ENCODE measurements at places on chromosomes 7 and 10.
A peak's percentile ranks its signal among the peaks of the same experiment; 100 is the strongest.

DNA sequence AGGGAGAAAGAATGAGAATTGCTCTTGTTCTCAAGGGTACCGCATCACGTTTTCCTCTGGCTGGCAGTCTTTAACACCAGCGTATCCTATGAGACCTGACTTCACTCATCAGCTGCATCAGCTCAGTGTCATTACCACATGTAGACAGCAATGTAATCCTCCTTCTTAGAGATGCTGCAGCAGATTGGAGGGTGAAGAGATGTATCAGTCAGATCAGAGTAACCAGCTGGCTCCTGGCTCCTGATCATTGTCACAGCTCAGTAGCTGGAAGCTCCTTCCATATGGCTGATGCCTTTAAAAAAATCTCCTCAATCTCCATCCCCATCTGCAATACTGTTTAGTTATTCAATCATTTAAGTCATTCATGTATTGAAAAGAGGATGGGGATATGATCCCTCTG lies 39.7 kb upstream of the EPHB6 start:
- DNase-seq: peak; percentile 54

GRCh38 chr10:22251751-22252223 lies 34.0 kb upstream of the EBLN1 start:
- peak; percentile 73 for DNase-seq

DNA sequence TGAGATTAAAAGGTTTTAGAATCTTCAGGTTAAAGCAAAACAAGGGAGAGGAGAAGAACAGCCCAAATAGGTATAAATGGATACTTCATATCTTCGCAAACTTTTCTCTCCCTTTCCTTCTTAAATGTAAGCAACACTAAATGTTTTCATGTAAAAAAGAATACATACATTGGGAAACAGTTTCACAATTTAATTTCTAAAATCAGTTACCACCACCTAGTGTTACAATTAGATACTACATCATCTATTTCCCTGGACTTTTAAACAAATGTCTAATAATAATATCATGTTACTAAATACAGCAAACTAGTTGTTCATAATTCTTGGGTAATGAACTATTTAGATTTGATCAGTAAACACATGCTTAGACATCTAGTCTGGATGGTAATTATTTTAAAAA lies 35.8 kb downstream of the MINDY3 start:
- no peak for DNase-seq

DNA sequence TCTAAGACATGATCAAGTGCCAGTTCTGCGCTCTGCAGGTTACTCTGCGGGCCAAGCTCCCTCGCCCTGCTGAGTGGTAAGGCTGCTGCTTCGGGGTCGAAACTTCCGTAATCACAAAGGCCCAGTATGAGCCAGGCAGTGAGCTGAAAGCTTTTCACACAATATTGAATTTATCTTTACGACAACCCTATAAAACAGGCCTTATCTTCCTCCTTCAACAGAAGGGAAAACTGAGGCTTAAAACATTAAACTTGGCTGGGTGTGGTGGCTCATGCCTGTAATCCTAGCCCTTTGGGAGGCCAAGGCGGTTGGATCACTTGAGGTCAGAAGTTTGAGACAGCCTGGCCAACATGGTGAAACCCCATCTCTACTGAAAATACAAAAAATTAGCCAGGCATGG lies 83.3 kb downstream of the FAM107B start:
- no peak for DNase-seq

DNA sequence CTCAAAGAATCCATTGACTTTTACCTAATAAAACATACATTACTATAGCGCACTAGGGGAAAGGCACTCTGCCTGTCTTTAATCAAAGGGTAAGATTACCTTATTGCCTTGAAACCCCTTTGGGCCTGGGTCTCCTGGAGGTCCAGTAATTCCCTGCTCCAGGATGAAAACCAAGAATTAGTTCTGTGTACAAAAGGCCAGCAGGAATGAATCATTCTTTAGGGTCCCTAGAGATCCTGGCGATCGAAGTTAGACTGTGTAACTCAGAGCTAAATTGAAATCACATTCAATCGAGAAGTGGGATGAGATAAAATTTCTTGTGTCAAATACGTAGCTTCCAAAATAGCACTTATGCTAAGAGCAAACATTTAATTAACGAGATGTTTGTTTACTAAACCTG lies 29.8 kb downstream of the COL28A1 start:
- no peak for DNase-seq

DNA sequence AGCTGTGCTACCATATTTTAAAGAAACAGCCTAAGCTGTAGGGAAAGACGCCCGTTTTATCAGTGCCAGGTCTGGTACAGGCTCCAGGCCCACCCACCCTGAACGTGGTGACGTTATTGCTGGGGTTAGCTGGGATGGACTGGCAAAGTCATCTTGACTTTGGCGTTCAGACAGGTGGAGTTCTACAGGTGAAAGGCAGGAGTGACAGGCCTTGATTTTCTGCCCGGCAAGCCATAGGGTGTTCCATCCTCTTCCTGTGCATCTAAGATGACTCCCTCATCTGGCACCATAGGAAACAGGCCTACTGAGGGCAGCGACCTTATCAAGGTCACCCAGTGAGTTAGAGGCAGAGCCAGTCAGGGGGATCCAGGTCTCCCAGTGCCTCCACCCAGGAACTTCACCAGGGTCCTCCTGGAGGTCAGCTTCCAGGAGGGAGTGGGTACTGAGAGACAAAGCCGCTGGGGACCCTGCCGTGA lies 41.6 kb downstream of the HK1 start:
- DNase-seq: no peak

- DNase-seq: no peak
Measured at GRCh38 chr7:33248671-33249070, 119.3 kb downstream of the BBS9 start.

GRCh38 chr10:86693275-86693674 lies 25.0 kb downstream of the LDB3 start:
- DNase-seq: no peak

DNA sequence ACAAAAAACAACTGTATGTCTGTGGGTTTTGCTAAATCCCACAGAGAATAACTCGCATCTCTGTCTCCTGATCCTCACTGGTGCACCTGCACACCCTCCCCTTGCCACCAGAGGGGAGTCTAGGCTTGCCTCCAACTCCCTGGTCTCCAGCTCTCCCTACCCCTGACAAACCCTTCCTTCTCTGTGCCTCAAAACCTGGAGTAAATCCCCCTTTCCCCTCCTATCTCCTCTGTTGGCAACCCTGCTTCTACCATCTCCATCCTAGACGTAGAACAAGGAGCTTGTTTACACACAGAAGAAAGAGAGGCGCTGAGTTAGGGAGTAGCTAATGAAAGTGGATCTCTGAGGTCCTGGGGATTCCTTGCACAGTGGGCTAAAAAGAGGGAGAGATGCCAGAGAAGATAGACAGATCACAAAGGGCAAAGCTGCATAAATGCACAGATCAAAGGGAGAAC lies 6.0 kb downstream of the MBLAC1 start:
- peak; percentile 80 for DNase-seq

- DNase-seq: no peak
Measured at GRCh38 chr7:153036396-153037063, 277.0 kb downstream of the ACTR3B start.

GRCh38 chr10:88234297-88234696 lies 348.8 kb downstream of the RNLS start:
- peak; percentile 22 for DNase-seq

DNA sequence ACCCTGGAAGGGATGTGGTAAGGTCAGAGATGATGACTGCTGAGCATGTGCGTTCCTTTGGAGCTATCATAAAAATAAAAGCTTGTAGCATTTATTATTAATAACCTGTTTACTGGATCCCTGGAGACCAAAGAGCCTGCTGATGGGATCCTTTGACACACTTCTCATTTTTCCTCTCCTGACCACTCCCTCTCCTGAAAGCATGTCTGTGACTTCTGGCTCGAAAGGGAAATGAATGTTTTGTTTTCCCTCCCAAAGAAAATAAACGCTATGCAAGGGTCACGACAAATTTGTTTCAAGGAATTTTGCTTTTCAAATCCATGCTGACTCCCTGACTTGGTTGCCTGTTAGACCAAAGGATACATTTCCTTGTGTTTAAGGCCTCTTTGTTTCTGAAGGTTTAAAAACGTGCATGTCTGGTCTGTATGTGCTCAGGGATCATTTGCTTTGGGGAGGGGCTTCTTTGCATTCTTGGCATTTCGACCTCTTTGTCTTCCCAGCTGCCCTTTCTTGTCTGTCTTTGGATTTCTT lies 185.1 kb upstream of the AGK start:
- DNase-seq: no peak

Data from Ammon's horn (tissue), 1 donor.